ENCODE measurements at places on chromosomes 7 and 10.

DNA sequence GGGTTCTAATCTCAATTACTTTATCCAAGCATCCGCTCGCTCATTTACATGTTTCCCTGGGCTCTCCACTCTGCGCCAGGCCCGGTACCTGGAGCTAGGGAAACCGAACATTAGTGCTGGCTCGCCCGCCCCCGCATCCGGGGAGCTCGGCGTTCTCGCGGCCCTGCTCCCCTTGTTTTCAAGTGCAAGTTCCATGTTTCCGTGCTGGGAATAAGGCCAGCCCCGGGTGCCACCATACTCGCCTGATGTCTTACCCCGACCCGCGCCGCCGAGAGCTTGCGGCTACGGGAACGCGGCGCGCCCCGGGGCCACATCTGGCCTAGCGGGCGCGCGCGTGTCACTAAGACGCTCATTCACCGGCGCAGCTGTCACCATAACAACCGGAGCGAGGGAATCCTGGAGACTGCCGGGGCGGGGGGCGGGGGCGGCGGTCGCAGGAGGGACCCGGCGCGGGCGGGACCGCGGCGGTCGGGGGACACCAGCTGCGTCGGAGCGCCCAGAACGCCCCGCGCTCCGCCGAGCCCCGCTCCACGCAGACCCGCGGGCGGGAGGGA, at the start of gene NEURL1:
Gene NEURL1, plus strand, starts transcription at position 344 of the 554 bp plus-strand sequence. CDS start 683 bp downstream, outside the sequence.
- no peak for DNase-seq

DNA sequence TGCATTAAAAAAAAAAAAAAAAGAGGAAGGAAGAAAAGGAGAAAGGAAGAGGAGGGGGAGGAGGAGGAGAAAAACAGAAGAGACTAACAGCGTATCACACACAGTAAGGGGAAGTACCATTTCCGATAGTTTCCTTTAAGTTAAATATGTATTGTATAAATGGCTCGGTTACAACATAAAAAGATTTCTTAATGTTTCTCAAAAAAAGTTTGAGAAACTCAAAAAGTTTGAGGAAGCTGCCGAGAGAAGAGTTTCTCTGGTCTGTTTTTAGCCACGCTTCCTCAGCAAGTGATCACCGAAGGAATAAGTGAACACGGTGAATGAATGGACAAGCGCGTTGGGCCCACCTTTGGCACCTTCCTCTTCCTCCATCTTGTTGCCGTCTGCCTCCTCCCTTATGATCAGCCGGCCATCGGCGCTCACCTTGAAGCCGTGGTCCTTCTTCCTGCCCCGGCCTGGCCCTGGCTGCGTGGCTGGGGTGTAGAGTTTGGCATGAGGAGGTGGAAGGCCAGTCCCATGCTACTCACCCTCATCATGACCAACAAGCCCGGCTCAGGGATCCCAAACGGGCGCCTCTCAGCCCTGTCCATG, 31.3 kb upstream of the FRAT2 start:
- no peak for DNase-seq

- no peak for DNase-seq
Measured at GRCh38 chr10:84590327-84591193, 262.2 kb downstream of the CCSER2 start.

- no peak for DNase-seq
Measured at GRCh38 chr10:78547397-78547796, 513.7 kb downstream of the RPS24 start.

- no peak for DNase-seq
Measured at GRCh38 chr7:85021101-85021704, 165.7 kb downstream of the SEMA3D start.

DNA sequence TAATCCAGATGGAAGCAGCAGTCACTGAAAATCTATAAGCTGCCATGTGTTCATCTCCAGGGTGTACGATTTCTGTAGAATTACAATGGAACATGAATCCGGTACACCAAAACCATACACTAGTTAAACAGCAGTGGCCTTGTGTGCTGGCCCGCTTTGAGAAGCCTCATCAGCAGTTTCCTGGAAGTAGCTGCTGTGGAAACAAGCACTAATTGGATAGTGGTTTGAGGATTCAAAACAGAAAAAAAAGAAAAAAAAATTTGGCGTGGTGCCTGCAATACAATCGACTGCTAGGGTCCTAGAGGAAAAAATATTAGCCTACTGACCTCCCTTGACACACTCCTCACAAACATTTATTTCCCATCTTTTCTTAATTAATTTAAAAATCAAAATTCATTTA, 545.9 kb downstream of the SORCS1 start:
- DNase-seq = no peak

GRCh38 chr7:154672659-154673415, 330.1 kb downstream of the PAXIP1 start:
- no peak for DNase-seq

- DNase-seq = no peak
Measured at GRCh38 chr7:79282070-79282694, 171.3 kb downstream of the MAGI2 start.

GRCh38 chr10:119149729-119150128, 15.8 kb downstream of the SFXN4 start:
- no peak for DNase-seq

GRCh38 chr10:99784727-99785441, 2.4 kb downstream of the ABCC2 start:
- DNase-seq = no peak

DNA sequence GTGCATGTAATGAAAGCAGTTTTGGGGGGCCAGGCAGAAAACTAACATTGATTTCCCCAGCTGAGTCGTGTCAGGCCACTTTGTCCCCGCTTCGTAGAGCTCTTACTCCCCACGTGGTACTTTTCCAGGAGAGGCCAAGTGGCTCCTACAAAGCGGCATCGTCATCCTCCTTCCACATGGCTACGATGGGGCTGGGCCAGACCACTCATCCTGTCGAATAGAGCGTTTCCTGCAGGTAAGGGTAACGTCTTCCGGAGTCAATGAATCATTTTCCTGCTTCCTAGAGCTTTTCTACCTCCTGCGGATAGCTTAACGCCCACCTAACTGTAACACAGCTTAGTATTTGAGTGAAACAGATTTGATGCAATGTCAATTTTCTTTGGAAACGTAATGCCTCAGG, 21.7 kb upstream of the SEC61A2 start:
- DNase-seq = no peak

DNA sequence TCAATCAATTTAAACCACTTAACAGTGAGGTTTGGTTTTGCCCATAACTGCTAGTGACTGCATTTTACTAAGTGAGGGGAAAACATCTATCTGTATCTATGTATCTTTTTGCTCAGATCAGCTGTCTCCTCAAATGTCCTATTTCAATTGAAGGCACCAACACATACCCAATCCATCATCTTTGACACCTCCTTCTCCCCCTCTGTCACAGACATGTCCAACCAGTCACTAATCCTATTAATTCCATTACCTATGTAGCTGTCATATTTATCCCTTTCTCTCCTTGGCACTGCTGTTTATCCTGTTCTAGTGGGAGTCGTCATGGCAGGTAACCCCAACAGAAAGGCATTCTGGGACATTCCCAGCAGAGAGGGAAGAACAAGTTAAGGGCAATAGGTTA, 975.2 kb upstream of the AUTS2 start:
- DNase-seq = no peak

GRCh38 chr10:77310288-77310840, 327.2 kb downstream of the KCNMA1 start:
- no peak for DNase-seq

DNA sequence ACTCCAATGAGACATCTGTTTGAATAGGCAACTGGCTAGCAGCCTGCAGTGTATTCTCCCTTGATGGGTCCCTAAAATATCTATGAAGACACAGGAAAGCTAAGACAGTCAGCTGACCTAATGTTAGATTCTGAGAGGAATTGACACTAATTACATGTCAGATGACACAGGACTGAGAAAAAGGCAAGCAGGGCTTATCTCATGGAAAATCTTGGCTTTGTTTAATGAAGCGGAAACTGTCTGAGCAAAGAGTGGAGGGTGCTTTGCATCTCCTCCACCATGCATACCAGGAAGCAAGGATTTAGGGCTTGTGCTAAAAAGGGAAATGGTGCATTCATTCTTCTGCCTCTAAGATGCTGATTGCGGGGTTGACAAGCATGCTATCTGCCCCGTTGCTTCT, 135.5 kb upstream of the GLI3 start:
- no peak for DNase-seq

DNA sequence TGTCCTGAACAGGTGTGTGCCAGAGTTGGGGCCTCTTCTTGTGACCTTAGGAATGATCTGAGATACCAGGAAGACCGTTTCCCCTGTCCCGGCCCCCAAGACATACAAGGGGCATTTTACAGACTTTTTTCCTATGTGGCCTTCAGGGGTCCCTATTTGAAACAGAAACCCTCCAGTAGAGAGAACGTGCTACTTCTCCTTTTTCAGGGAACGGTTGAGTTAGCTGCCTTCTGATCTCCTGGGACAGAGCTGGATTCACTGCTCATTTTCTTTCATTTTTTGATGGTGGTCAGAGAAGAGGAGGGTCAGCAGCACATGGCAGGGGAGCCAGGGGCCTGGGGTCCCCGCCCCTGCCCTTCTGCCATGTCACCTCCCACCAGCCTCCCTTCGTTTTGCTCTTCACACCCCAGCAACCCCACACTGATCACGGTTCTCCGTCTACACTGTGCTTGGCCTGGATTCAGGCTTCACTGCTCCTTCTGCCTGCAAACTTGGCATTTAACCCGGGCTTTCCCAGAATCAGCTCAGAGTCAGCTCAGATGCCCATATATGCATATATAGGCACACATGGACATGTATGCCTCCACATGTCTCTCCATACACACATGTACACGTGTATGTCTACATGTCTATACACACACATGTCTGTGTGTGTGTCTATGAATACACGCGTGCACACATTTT, 138.1 kb upstream of the BTBD16 start:
- DNase-seq = no peak

GRCh38 chr7:17595546-17595945, 297.1 kb downstream of the AHR start:
- no peak for DNase-seq

- DNase-seq = no peak
Measured at GRCh38 chr10:119893074-119893473, 544 bp downstream of the SEC23IP start.

- no peak for DNase-seq
Measured at GRCh38 chr7:11642841-11643240, 189.2 kb downstream of the THSD7A start.
